ENCODE measurements at places on chromosomes 1 and 21. TPM values are rescaled to one million over a fixed set of nuclear protein-coding genes. Genes with fewer than 3 reads are reported as not detected.
A peak's percentile ranks its signal among the peaks of the same experiment; 100 is the strongest.

The MORC3 gene
- 38.1 TPM for polyA plus RNA-seq

- no peaks in the 10 kb centered on the region for H3K27me3 ChIP-seq
- H3K4me1 ChIP-seq = peaks cover 14% of the 10 kb centered on the region
- no peak overlapping the region for H3K27ac ChIP-seq
- no peaks in the 10 kb centered on the region for H3K36me3 ChIP-seq
Observed at GRCh38 chr21:45019076-45019886, 55.1 kb upstream of the ADARB1 start.

GRCh38 chr21:18070392-18070791, 174.2 kb upstream of the CHODL start:
- no peaks in the 10 kb centered on the region for H3K27me3 ChIP-seq
- H3K4me3 ChIP-seq = no peak overlapping the region
- no peaks in the 10 kb centered on the region for H3K36me3 ChIP-seq
- no peaks in the 10 kb centered on the region for H3K4me1 ChIP-seq

GRCh38 chr1:33327587-33328325, 6.9 kb upstream of the A3GALT2 start:
- peaks cover 48% of the 10 kb centered on the region for H3K4me1 ChIP-seq
- DNase-seq = peak; percentile 95
- H3K27ac ChIP-seq = no peak overlapping the region
- H3K4me3 ChIP-seq = no peak overlapping the region
- H3K27me3 ChIP-seq = no peaks in the 10 kb centered on the region
- peaks cover 78% of the 10 kb centered on the region for H3K36me3 ChIP-seq
